Ecto neural progenitor cell (in vitro differentiated cells): ENCODE measurements at places on chromosomes 16 and 17.

DNA sequence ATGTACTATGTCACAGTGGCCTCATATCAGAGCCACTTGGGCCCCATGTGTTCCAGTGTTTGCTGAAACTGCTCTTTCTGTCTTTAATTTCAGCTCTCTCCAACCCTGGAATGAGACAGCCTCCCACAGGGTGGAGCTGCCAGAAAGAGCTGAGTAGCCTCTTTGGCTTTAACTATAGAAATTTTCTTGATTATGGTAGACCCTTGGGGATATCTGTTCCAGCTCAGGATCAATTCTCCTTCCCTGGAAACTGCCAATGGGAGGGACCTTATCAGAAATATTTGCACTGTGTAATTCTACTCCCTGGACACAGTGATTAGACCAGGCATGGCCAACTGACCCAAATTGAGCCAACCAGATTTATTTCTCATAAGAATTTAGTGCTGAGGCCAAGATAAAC is 39.0 kb upstream of the KDM8 start:
- no peak for DNase-seq

- no peak for DNase-seq
Measured at GRCh38 chr17:17387017-17387497, 83.9 kb downstream of the NT5M start.

DNA sequence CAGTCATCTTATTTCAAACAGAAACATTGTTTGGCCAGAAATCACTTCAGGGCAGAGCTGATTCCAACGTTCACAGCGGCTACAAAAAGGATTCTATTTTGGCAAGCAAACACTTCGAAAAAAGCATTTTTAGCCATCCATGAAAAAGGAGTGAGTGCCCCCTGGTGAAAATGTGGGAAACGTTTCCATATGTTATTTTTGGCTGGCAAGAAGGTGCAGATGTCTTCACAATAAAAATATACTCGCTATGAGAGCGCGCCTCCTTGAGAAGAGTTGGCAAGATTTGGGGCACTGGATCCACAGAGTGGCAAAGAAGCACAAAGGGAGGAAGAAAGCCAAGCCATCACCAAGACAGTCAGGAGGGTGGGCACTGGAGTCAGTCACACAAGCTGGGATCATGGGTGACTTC is 191.1 kb downstream of the CHD9NB start:
- no peak for DNase-seq

DNA sequence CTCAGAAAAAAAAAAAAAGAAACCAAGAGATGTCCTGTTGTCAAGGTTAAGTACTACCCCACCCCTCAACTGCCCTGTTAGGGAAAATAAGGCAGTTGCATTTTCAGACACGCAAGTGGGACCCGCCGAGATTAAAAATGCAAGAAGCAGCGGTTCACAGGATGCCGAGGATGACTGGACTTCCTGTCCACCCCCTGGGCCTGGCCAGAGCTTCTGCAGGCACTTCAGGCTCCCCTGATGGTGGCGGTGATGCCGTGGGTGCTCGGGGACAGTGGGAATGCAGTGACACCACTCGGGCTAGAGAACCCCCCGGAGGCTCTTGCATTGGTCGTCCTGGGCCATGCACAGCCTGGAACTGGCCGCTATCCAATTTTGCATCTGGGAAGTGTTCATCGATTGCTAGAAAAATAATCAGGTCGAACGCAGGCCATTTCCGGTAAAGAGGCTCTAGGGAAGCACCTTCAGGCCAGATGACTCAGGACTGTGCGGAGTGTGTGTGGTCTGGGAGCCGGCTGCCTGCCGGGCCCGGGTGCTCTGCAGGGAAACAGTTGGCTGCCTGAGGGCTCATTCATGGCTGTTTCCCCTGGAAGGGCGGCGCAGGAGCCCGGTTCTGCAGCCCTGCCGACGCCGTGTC is 13.4 kb upstream of the CRISPLD2 start:
- DNase-seq = no peak

DNA sequence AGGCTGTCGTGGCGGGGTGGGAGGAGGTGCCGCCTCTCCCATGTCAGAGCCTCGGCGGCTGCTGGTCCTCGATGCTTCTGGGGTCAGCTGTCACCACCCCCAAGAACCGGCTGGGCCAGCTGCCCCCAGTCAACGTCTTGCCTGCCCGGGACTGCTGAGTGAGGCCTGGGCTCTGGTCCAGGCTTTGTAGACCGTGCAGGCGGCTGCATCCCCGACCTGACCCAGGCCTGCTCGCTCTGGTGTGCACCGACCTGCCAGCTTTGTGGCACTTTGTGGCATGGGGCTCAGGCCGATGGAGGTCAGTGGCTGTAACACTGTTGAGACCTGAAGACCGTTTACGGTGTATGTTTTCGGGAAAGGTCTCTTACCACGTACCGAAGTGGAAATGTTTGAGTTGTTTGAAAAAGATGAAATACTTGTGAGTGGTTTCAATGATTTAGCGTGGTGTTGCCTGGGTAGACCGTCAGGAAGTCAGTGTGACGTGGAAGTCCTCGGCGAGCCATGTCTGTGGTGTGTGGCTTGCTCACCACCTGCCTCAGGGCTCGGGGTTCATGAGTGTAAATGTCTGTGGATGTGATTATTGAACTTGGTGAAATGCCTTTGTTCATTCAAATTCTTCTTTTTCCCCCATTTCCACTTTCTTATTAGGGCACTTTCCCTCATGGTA is 53.2 kb upstream of the ZNF750 start:
- no peak for DNase-seq

DNA sequence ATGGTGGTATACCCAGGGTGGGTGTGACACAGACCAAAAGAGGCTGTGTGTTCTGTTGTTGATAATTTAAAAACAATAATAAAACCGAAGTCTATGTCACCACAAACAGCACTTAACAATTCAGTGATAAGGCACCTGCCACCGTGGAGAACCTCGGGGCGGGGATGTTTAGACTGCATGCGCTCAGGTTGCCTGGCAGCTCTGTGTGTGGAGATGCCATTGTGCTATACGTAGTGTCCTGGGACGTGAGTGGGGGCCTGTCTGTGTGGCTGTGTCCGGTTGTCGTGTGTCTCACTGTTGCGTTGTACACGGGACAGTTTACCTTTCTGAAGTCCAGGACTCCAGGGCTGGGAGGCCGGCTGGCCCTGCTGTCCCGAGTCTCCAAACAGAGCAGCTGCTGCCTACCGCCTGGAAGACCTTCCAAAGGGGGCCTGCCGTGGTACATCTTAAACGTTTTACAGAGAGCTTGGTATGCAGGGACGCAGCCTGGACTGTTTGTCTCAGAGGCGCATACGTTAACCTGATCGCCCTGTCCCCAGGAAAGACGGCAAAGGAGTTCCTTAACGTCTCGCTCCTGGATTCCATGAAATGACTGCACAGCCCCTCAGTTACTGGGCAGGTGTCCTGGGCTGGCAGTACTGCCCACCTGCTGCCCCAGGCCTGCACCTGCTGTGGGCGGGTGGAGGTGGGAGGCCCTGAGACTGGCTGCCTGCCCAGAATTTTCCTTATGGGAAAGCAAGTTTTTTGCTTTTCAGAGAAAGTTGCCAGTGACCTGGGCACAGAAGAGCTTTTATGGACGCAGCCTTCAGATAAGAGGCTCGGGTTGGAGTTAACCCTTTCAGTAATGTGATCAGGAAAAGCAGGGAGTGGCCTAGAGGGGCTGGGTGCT is 19.0 kb downstream of the SPIRE2 start:
- DNase-seq = no peak

DNA sequence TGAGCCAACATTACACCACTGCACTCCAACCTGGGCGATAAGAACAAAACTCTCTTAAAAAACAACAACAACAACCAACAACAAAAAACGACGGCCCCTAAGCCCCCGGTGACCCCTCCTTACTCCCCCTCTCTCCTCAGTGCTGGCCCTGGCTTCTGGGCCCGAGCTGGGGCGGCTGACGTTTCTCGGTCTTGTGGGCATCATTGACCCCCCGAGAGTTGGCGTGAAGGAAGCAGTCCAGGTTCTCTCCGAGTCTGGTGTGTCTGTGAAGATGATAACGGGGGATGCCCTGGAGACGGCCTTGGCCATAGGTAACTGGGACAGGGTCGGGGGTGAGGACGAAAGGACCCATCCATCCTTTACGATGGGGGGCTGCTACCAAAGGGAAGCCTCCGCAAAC is 52.7 kb downstream of the MEAK7 start:
- no peak for DNase-seq

DNA sequence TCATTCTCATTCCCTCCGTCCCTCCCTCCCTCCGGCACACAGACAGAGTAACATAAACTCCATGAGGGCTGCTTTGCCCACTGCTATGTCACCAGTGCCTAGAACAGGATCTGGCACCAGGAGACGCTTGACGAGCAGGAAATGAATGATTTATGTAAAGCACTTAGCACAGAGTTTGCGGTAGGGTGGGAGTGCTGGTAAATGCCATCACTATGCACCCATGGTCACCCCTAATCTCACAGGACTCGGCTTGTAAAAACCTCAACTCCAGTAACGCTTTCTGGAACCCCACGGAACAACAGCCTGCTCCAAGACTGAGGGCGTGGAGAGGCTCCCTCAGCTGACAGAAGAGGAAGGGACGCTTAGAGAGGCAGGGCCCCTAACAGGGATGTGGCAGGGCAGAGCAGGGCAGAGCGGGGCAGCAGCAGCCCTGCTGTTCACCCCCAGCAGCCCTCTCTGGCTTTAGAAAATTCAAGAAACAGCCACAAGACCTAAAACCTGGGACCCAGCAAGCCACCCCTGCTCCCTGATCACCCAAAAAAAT is 156.9 kb downstream of the C16orf78 start:
- DNase-seq = no peak

GRCh38 chr17:60230358-60230757 is 80.6 kb downstream of the CA4 start:
- DNase-seq = no peak

- DNase-seq = no peak
Measured at GRCh38 chr16:28107232-28107631, 43.7 kb upstream of the GSG1L start.

DNA sequence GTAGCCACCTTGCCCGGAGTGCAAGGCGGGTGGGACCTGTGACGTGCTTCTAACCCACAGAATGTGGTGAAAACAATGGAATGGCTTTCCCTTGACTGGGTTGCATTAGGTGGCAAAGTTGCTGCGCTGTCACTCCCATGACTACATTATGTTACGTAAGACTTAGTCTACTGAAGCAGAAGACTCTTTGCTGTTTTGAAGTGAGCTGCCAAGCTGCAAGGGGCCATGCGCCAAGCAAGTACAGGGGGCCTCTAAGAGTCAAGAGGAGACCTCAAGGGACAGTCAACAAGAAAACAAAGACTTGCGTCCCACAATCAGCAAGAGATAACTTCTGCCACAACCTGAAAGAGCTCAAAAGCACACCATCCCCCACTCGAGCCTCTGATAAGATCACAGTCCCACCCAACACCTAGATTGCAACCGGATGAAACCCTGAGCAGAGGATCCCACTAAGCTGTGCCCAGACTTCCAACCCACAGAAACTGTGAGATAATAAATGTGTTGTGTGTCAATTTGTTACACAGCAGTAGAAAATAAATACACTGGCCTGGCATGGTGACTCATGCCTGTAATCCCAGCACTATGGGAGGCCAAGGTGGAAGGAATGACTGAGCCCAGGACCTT is 16.5 kb downstream of the ANKRD11 start:
- no peak for DNase-seq

- DNase-seq = no peak
Measured at GRCh38 chr17:57727630-57728175, 17.4 kb downstream of the CCDC182 start.

DNA sequence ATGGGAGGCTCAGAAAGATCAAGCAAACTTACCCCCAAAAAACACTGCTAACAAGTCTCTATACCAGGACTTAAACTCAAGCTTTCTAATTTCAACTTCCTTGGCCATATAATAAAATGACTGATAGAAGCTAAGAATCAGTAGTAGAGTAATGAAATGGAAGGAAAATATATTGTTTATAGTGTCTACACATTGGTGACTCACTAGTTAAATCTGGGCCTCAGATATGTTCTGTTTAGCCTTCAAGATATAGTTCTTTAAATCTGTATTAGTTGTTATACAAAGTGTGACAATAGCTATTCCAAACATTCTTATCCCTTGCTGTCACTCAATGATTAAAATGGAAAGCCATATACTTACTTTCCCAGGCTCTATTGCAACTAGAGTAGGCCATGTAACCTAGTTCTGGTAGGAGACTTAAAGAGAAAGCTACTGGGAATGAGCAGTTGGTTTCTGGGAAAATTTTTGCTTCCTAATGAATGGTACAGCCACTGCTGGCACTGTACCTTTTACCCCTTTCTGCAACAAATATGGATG is 18.3 kb downstream of the SSH2 start:
- DNase-seq = no peak

DNA sequence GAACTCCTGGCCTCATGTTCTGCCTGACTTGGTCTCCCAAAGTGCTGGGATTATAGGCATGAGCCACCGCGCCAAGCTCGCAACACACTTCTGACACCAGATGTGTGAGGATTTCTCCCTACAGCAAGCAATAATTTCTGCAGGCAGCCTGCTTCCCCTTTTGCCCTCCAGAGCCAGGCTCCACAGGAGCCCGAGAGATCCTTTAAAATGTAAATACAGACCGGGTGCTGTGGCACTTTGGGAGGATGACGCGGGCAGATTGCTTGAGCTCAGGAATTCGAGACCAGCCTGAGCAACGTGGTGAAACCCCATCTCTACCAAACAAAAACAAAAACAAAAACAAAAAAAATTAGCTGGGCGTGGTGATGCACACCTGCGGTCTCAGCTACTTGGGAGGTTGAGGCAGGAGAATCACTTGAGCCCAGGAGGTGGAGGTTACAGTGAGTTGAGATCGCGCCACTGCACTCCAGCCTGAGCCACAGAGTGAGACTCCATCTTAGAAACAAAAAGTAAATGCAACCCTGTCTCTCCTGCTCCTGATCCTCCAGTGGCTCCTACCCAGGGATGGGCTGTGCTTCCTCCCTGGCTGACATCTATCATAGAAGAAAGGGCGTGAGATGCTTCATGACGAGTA is 14.7 kb downstream of the C16orf96 start:
- no peak for DNase-seq

- no peak for DNase-seq
Measured at GRCh38 chr17:78567991-78568390, 9.2 kb downstream of the DNAH17 start.

- no peak for DNase-seq
Measured at GRCh38 chr17:61054436-61054835, 345.2 kb upstream of the TBX2 start.

DNA sequence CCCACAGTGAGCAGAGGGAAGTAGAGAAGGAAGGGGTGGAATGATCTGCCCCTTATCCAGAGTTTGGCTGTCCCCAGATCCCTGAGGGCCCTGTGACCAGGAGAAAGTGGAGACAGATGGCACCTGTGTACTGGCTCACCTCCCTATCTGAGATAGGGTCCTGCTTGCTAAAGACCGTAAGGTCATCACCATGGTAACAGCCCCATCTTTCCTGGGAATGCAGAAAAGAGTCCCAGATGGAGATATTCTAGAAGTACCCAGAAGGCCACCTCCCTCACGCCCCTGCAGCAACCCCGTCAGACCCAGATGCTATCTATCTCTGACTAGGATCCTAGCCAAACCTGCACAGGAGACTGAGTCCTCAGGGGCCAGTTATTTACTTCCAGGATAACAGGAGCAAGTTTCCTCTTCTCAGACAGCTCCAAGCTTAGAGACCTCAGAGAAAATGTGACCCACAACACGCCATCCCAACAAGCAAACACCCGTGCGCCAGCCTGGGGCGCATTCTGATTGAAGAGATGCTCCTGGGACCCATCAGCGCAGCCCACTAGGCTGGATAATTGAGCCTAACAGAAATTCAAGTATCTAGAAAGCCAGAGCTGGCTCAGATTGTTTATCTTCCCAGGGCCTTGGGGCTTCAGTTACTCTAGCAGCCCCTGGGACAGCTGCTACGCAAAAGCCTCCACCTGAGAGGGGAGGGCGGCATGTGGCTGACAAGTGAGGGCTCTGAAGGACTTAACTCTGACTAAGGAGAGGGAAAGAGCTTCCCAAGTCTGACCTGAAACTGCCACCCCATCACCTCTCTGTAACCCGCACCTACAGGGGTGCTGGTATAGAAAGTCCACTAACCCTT is 1.9 kb downstream of the ORMDL3 start:
- no peak for DNase-seq
